ENCODE measurements at places on chromosomes 4 and X. TPM values are rescaled to one million over a fixed set of nuclear protein-coding genes. Genes with fewer than 3 reads are reported as not detected.

The CLCN5 gene
- 1.7 TPM for total RNA-seq

The ADH6 gene
- not detected for total RNA-seq

The BCORL1 gene
- 1.2 TPM for total RNA-seq

The ARMCX4 gene
- total RNA-seq, result 0.86 TPM

The UGT2B17 gene
- total RNA-seq, result not detected

The UCP1 gene
- not detected for total RNA-seq

The MUC7 gene
- total RNA-seq, result not detected

All from myometrial cell (primary cell).